ENCODE measurements at places on chromosomes 1 and 21.

- DNase-seq = no peak
These were observed 6.5 kb downstream of the INKA2 start for GRCh38 chr1:111732718-111733117.

DNA sequence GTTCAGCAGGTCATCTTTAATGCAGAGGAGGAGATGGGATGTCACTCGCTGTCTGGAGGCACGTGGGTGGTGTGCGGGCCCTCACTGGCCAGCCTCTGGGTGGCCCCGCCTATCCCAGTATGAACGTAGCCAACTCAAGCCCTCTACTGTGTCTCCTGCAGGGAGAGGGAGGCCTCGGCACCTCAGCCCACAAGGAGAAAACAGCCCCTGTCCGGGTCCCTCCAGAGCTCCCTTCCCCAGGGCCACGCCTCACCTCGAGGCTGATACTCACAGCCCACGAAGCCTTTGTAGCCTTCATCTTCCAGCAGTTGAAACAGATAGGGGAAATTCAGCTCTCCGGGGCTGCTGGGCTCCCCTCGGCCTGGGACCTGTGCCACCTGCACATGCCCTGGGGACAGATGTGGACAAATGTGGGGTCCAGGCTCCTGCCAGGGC, 2.6 kb downstream of the HYI start:
- no peak for DNase-seq

GRCh38 chr1:13737398-13737797, 37.4 kb downstream of the PRDM2 start:
- no peak for DNase-seq

- DNase-seq = no peak
These were observed 56.8 kb downstream of the ACP6 start for GRCh38 chr1:147613506-147613905.

- DNase-seq = no peak
These were observed 18.8 kb upstream of the C2CD2 start for GRCh38 chr21:41972511-41973205.

DNA sequence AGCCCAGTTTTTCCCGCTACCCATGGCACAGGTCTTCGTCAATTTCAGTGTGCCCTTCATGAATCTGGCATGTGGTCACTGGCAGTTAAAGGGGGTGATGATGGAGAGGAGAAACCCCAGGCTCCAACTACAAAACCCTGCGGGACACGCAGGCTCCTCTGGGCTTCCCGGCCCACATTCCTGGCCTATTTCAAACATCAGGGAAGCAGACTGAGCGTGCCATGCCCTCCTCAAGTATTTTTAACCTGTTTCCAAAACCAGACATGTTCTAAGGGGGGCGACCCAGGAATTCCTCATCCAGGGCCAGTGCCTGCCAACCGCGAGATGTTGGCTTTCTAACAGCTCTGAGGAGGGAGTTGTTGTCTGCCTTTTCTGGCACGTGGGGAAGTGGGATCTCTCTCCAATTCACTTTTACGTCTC, 85.1 kb downstream of the CAPZB start:
- DNase-seq = no peak

DNA sequence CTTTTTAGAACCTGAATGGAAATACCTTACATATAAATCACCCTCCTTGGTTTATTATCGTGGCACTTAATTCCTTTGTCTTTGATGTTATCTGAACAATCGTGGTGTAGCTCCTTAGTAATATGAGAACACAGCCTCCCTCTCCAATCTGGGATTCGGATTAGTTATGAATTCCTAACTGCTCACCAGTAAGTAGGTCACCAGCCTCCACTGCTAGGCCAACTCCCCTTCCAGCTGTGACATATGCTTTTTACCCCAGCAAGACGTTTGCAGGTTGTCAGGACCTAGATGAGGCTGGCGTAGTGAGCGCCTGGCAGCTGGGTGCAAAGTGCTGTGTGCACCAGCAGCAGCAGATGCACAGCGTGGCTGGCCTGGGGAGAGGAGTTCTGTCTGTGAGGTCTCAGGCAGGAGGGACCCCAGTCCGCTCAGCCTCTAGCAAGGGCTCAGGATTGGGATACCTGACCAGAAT, 38.2 kb downstream of the NTPCR start:
- DNase-seq = no peak

DNA sequence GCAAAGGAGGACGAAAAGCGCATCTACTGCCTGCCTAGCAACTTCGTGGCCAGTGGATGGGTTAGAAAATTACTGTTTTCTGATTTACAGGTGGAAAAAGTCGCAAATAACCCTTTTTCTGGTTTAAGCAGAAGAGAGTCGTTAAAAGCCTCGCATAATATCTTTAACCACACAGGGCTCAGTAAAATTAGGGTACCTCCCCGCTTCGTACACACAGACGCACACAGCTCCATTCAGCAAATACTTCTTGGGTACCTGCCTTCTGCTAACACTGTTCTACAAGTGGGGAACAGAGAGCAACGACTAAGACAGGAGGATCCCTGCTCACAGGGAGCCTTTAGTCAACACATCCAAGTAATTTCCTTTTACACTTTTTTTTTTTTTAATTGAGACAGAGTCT, 704 bp downstream of the ALG6 start:
- no peak for DNase-seq

GRCh38 chr1:201090541-201090940, 21.7 kb downstream of the CACNA1S start:
- DNase-seq = no peak

GRCh38 chr1:11470912-11471311, 8.0 kb upstream of the DISP3 start:
- no peak for DNase-seq

GRCh38 chr1:72724951-72725861, 442.9 kb upstream of the NEGR1 start:
- no peak for DNase-seq

- no peak for DNase-seq
These were observed 53.4 kb upstream of the EDN2 start for GRCh38 chr1:41537788-41538351.

DNA sequence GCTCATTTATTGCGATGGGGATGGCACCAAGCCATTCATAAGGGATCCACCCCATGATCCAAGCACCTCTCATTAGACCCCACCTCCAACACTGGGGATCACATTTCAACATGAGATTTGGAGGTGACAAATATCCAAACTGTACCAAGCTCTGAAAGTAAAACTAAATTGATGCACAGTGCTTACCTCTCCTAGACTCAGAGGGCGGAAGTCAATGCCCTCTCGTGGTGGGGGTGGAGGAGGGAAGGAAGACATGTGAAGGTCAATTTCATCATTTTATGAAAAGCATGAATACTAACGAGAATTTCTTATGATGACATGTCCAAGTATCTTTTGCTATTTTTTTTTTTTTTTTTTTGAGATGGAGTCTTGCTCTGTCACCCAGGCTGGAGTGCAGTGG, 120.0 kb downstream of the PGBD5 start:
- no peak for DNase-seq

- no peak for DNase-seq
These were observed 1147.6 kb upstream of the ADGRL4 start for GRCh38 chr1:80154176-80154575.

- DNase-seq = no peak
These were observed 25.1 kb downstream of the CNN3 start for GRCh38 chr1:94901841-94902240.
